ENCODE measurements at places on chromosomes 4 and X. TPM values are rescaled to one million over a fixed set of nuclear protein-coding genes. Genes with fewer than 3 reads are reported as not detected.

Gene PROM1
- total RNA-seq = 3.9 TPM

DNA sequence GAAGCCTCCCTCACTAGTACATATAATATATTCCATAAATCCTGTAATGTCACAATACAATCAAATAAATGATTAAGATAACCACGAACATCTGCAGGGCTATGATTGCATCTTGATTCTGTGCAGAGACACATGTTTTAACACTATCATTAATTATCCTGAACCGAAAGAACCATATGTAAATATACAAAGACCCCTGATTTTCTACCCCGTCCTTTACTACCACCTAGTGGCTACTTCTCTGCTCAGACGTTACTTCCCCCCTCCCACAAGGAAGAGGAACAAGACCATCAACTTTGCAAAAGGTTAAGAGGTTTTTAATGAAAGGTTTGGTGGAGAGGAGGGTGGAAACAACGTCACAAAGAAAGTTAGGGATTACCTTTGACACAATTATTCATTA is 134.0 kb downstream of the COL4A6 start:
- DNase-seq = no peak

DNA sequence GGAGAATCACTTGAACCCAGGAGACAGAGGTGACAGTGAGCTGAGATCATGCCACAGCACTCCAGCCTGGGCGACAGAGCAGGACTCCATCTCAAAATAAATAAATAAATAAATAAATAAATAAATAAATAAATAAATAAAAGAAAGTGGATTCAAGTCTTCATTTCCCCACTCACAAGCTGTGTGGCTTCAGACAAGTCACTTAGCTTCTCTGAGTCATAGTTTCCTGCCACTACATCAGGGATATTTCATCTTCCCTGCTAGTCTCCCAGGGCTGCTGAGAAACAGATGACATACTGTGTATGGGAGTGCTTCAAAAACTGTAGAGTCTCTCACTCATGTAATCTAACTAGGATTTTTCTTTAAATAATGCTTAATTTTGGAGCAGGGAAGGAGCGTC is 37.2 kb downstream of the TBC1D9 start:
- no peak for DNase-seq

GRCh38 chr4:163949976-163950601 is 455.6 kb downstream of the TMA16 start:
- no peak for DNase-seq

DNA sequence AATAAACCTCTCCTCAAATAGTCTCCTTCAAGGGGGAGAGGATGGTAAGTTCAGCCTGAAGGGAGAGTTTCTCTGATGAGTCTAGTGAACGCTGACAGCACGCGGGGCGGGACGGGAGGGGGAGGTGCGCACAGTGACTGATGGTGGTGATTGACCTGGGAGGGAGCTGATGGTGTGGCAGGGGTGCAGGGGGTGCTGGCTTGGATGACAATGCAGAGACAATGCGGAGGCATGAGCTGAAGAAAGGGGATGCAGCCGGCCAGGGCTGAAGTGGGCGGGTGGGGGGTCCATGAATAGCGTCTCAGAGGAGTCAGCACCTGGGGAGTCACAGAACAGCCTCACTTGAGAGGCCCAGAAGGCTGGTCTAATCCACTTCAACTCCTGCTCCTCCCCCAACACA is 142.5 kb upstream of the PJA1 start:
- DNase-seq = no peak

DNA sequence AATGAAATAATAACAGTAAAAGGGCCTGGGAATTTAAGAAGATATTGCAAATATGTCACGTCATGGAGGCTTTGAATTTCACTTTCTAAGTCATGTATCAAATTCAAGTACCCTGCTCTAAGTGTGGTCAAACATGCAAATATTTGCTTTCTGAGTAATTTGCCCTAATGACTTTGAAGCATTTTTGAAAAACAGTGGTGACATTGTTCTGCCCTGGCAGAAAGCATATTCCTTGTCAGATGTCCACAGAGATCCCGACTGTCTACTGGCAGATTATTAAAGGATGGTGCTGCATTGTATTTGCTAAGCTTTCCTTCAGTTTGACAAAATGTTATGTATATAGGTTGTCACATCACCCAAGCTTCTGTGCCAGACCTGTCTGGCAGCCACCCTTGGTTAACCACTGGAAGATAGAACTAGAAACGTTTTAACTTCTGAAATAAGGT is 92.5 kb downstream of the ANK2 start:
- no peak for DNase-seq

- no peak for DNase-seq
These were observed 568.5 kb downstream of the FSTL5 start for GRCh38 chr4:161595230-161595771.

DNA sequence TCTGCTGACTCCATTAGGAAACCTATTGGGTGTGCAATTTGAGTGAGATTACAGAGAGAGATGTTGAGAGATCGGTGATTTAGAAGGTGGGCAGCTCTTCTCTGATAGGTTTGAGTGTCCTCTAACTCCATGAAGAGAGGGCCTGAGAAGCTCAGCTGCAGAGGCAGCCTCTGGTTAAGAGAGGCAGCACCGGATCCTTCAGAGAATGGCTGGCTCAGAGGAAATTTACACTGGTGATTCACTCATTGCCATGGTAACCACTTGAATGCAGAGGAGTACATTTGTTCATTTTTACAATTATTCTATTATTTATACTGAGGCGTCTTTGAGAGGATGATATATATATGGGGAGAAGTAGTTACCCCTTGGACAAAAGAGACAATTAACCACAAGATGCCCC is 171.7 kb downstream of the PDGFRA start:
- no peak for DNase-seq

GRCh38 chr4:136025540-136025939 is 1506.8 kb downstream of the PCDH18 start:
- no peak for DNase-seq

Gene SOX3
- not detected for total RNA-seq

GRCh38 chr4:125526420-125526819 is 211.7 kb downstream of the FAT4 start:
- DNase-seq = no peak

Gene HERC3
- total RNA-seq = 103 TPM

Gene NPY5R
- total RNA-seq = 0.11 TPM

Gene RHOXF1
- not detected for total RNA-seq

DNA sequence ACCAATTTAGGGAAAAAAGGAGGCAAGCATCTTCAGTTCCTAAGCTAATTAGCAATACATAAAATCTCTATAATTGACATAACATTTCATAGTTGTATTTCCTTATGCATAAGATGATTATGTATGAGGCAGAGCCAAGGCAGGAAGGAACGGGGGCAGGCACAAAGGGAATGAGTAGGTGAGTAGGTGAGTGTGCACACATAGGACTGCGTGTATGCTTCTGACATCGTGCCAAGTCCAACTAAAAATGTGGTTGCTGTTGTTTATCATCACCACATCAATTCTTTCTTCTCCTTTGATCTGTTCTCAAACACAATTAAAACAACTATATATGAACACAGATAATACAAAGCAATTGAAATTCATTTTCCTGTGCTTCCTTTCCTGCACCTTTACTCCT is 131.2 kb downstream of the UNC5C start:
- no peak for DNase-seq

- DNase-seq = no peak
These were observed 119.1 kb downstream of the SH3RF1 start for GRCh38 chr4:169151671-169152070.

Gene EMD
- 50.7 TPM for total RNA-seq

Gene GPRIN3
- total RNA-seq = 27.5 TPM

DNA sequence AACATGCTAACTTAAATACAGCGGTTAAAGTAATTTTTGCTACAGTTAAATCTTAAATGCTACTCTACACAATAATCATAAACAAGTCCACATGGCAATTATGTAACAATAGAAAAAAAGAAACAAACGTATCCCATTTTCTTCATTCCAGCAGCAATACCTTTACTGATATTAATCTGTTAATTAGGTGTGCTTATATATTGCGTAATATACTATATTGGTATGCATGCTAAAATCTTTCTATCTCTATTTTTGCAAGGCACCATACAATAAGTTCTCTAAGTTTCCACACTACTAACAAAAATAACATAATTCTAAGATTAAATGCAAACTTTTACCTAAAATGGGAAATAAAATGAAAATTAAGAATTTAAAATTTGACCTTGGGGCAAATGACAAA is 500.6 kb downstream of the SPOCK3 start:
- no peak for DNase-seq

Gene OTC
- total RNA-seq = not detected

GRCh38 chrX:15158350-15158735 is 111.5 kb downstream of the ASB9 start:
- DNase-seq = no peak

Gene ASMT
- not detected for total RNA-seq

- no peak for DNase-seq
These were observed 30.3 kb downstream of the TLR10 start for GRCh38 chr4:38752372-38752940.

GRCh38 chrX:54386314-54386713 is 28.5 kb upstream of the WNK3 start:
- DNase-seq = no peak

GRCh38 chrX:4762196-4762595 is 1048.7 kb upstream of the PRKX start:
- no peak for DNase-seq

DNA sequence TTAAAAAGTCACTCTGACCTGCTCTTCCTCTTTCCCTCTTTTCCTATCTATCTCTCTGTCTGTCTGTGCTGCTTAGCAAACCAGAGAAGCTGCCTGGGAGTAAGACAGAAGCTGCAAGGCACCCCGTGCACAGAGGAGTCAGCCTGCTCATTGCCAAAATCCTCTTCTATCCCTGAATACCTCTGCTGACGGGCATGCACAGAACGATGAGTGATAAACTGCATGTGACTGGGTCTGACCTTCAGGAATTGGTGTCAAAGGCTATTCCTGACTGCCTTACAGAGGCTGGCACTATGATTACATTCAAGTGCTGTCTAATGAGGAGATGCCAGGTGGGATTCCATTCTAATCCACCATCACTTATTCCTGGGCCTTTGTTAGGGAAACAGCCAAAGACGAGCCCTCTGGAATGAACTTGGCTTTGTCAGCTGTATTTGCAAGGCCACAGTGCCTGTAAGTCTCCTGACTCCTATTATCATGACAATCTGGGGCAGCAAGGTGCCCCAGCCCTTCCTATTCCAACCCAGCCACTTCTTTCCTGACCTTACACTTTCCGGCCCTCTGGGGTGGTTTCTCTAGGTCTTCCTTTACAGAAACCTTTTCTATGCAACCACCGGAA is 45.4 kb upstream of the CTAG2 start:
- no peak for DNase-seq

Gene COL4A5
- total RNA-seq = 96.4 TPM

Gene SPANXC
- total RNA-seq = not detected

Gene SPANXN4
- total RNA-seq = not detected

Gene AFM
- total RNA-seq = not detected

Gene CFP
- total RNA-seq = 11.7 TPM

DNA sequence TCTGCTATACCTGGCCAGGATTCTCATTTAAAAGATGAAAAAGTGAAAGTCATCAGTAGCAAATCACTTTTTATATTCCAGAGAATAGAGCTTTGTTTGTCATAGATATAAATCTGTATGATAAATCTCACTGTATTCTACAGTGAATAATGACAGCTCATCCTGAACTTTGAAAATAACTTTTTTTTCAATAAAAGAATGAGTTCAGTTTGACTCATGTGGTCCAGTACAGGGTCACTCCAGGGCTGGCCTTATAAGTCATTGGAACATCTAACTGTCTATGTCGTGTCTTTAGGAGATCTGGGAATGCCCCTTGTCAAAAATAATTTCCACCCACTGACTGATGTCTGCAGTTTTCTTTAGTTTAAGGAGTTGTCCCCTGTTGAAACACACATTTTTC is 18.5 kb upstream of the CXCL8 start:
- DNase-seq = no peak

Gene TMEM144
- total RNA-seq = 16.7 TPM

Gene SPARCL1
- total RNA-seq = 404 TPM

DNA sequence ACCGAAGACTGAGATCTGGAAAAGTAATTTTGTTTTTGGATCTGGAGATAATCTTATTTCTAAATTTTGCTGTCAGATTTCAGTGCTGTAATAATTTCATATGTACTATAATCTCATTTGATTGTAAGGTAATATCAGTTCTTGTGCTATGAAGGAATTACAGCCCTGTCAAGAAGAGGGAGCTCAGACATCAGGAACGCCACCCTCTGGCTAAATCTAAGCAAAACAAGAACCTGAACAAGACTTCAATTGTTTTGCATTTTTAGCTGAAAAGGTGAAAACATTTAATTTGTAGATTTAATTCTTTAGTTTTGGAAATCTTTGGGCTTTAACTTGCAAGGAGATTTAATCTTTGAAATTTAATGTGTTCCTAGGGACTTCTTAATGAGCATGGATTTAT is 525.4 kb upstream of the HS3ST1 start:
- no peak for DNase-seq

DNA sequence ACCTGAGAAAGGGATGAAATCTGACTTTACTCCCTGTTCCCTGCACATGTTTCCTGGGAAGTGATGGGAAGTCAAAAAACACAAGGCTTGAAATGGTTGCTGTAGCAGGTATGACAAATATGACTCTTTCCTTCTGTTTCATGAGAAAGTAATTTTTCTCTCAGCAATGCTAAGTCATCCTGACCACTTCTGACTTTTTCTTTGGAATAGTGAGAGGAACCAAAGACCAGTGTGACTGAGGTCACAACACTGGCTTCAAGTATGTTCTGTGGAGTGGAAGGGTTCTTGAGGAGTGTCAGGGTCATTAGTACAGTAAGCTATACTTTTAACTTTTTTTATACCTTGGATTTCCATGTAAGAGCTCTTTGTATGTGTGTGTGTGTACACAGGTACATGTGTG is 225.3 kb downstream of the PPP3CA start:
- no peak for DNase-seq

GRCh38 chr4:79281566-79282359 is 44.1 kb downstream of the NAA11 start:
- no peak for DNase-seq

Gene BCOR
- total RNA-seq = 26.3 TPM

- no peak for DNase-seq
These were observed 718 bp downstream of the SPIN3 start for GRCh38 chrX:56994375-56995270.

Gene NHS
- 2.2 TPM for total RNA-seq

DNA sequence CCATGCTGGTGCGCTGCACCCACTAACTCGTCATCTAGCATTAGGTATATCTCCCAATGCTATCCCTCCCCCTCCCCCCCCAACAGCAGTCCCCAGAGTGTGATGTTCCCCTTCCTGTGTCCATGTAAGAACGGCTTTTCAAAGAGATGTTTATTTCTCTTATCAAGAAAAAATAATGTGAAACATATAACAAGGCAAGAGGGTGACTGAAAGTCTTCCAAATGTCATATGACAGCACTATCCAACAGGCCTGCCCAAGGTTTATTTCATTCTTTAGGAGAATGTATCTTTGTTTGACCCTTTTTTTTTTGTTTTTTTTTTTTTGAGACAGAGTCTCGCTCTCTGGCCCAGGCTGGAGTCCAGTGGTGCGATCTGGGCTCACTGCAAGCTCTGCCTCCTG is 29.9 kb upstream of the REPS2 start:
- no peak for DNase-seq

GRCh38 chr4:71635139-71635748 is 148.6 kb downstream of the GC start:
- DNase-seq = no peak
